RPMI8226 (cell line): ENCODE measurements at places on chromosomes 16 and 17.

GRCh38 chr17:66171172-66171571, 20.8 kb downstream of the CEP112 start:
- DNase-seq: no peak

- no peak for DNase-seq
These were observed 177.4 kb downstream of the RBFOX1 start for GRCh38 chr16:7509963-7510601.

- no peak for DNase-seq
These were observed 56.4 kb upstream of the NLRP1 start for GRCh38 chr17:5640726-5641125.

- DNase-seq: peak; percentile 28
These were observed 3.3 kb upstream of the SLFN12L start for GRCh38 chr17:35540589-35541404.

- no peak for DNase-seq
These were observed 92.9 kb upstream of the ZNF750 start for GRCh38 chr17:82932518-82933310.

- DNase-seq: no peak
These were observed 33.7 kb upstream of the COQ7 start for GRCh38 chr16:19033761-19034160.

GRCh38 chr17:81200695-81201580, 21.8 kb downstream of the CEP131 start:
- DNase-seq: peak; percentile 76

- DNase-seq: no peak
These were observed 67.7 kb downstream of the ZDHHC7 start for GRCh38 chr16:84943620-84944019.

DNA sequence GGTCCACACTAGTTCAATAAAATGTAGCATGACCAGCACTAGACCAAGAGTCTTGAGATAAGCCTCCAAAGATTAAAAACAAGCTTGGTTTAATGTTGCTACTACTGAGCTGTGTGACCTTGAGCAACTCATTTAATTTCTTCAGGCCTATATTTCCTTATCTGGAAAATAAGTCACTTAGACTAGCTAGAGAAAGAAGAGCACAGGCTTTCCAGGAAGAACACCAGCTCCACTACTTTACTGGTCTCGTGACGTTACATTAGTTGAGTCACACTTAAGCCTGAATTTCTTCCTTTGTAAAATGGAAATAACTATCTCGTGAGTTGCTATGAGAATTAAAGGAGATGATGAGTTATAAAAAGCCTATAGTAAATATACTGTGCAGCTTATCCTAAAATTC, 5.4 kb downstream of the HELZ start:
- DNase-seq: no peak

DNA sequence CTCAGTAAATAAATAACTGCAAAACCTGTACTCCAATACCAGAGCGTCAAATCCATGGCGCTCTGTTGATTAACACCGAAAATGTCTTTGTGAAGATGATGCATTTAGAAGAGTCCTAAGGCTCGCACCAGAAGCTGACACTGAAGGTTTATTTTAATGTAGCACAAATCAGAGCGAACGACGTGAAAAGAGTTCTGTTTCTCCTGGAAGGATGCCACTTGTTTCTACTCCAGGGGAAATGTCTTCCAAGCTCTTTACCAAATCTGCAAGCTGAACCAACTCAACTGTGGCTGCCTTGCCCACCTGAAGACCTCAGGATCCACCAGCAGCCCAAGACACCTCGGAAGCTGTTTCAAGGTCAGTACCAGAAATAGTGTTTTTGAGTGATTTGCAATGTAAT, 194.4 kb upstream of the MAF start:
- no peak for DNase-seq

DNA sequence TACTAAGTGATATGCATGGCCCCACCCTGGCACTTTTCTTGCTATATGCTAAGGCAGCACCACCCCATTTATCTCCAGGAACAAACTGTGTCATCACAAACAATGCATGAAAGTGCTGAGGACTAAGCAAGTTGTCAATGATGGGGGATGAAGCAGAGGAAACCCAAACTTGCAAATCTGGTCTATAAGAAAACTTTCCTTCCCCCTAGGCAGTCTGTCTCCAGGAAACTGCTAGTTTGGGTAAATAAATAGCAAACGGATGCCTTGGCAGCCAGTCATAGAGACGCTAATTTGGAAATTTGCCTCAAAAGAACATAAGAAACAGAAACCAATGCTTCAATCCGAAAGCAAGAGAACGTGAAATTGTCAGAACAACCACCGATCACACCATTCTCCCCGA, 5.6 kb upstream of the HSBP1 start:
- peak; percentile 33 for DNase-seq

DNA sequence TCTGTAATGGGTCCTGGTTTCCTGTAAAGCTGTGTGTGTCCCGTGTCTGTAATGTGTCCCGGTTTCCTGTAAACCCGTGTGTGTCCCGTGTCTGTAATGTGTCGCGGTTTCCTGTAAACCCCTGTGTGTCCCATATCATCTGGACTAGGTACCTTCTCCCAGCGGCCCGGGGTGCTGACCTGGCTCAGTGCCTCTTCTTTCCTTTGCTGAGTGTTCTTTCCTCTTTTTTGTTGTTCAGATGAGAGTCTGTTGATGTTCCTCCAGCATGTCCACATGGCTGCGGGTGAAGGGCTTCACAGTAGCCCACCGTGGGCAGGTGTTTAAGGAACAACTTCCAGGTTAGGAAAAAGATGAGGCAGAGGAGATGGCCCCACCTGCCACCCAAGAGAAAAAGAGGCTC, 46.6 kb upstream of the GNG13 start:
- DNase-seq: no peak

DNA sequence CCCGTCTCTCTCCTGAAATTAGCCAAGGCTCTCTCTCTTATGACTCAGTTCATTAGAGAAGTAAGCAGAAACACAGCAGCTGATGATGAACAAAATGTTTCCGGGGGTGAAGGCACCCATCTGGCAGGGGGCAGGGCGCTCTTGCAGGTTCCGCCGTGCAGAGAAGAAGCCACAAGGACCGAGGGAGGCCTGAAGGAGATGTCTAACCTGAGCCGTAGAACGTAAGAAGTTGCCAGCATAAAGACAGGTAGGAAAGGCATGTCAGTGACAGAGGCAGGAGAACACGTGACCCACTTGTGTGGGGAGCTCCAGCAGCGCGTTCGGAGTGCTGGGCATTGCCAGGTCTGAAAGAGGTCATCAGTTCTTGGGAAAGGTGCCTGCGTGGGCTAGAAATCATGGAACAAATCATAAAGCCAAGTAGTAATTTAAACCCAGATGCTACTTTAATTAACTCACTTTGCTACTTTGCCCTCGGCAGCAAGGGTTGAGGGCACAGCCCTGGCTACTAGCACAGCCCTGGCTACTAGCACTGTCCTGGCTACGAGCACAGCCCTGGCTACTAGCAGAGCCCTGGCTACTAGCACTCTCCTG, 198.6 kb downstream of the RPTOR start:
- DNase-seq: no peak

DNA sequence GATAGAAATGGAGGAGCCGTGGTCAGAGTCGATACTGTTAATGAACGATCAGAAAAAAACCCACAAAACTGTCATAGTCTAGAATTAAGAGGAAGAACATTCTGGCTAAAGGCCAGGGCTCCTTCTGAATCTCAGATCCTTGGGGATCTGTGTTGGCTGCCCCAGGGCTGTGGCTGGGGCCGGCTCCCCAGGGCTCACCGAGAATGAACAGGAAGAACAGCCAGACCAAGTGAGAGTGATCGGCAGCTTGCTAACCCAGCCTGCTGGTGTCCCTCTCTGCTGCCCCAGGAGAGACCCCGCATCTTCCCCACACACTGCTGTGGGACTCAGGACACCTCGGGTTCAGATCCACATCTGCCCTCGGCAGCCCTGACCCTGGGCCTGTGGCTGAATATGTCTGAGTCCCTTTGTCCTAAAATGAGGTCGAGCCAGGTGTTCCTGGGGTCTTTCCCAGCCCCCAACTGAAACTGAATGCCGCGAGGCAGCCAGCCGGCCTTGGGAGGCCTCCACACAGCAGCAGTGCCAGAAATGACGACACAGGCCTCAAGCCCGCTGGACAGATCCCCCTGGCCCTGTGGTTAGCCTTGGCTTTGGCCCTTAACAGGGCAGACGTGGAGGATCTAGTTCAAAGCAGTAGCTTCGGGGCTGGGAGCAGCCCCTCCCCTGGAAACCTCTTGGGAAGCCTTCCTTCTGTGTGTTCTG, 23.9 kb upstream of the CLEC18A start:
- no peak for DNase-seq

- peak; percentile 93 for DNase-seq
These were observed 6.8 kb upstream of the ITGAD start for GRCh38 chr16:31386157-31386984.

DNA sequence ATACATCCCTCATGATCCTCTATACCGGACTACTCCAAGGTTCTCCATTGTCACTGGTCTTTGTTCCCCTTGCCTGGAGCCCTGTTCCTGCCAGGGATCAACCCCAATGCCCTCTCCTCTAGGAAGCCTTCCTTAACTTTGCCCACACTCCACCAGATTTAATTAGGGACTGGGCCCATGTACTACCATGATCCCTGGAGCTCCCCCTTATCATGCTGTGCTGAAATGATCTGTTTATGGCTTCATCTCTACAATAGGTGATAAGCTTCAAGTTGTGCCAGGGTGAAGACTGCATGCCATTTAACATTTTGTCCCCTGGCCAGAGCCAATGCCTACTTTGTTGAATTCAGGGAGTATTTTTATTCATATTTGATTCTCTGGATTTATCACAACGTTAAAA, 17.9 kb upstream of the IRX5 start:
- no peak for DNase-seq

DNA sequence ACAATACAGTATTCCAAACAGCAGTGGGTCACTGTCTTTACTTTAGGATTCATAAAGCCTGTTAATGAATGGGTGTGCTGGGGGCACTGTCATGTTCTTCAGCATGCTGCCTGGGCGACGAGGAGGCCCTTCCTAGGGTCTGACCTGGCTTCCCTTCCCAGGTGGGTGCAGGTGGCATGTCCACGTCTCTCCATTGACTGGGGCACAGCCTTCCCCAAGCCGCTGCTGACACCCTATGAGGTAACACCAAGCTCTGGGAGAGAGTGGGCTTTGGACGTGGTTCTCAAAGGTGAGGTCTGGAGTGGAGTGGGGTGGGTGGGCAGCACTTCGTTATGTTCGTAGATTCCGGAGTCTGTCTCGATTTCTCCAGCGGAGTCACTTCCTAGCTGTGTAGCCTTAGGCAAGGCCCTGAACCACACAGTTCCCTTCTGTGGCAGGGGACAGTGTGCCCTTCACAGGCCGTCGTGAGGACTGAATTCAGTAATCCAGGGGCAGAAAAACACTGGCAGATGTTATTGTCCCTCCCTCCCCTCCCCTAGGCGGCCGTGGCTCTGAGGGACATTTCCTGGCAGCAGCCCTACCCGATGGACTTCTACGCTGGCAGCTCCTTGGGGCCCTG, 771 bp upstream of the OVCA2 start:
- no peak for DNase-seq

DNA sequence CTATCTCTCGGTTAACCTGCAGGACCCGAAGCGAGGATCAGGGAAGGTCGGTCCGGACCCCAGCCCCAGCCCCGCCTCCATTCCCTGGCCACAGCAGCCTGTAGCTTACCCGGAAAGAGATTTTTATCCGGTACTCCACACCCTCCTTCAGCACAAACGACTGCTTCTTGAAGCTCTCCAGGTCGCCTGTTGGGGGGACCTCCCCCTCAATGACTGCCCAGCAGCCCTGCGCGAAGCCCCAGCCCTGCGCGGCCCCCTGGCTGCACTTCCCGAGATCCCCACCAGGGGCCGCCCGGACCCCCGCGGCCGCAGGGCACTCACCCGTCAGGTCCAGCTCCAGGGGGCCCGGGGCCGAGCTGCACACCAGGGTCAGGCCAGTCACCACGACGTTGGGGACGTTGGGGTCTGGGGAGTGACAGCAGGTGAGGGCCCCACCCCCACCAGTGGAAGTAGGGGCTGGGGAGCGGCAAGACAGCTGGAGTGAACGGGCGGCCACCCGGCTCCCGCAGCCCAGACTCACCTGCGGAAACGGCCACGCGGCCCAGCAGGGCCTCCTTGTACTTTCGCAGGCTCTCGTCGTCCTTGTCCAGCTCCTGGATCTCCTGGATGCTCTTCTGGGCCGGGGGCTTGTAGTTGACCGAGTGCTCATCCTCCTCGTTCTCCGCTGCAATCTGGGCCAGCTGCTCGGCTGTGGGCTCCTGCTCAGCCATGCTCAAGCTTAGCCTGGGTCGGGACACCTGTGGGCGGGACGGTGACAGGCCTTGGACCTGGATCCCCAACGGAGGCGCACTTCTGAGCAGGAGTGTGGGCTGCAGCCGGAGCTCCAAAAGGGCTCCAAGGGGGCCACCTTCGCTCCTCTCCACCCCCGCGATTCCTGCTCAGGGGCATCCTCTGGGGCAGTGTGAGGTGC, 1.7 kb downstream of the ARHGDIA start:
- peak; percentile 45 for DNase-seq

GRCh38 chr17:62927083-62927482, 39.0 kb upstream of the TANC2 start:
- no peak for DNase-seq

GRCh38 chr16:58850019-58850677, 116.0 kb upstream of the GOT2 start:
- no peak for DNase-seq

- no peak for DNase-seq
These were observed 13.0 kb upstream of the LGALS3BP start for GRCh38 chr17:78992542-78993212.

DNA sequence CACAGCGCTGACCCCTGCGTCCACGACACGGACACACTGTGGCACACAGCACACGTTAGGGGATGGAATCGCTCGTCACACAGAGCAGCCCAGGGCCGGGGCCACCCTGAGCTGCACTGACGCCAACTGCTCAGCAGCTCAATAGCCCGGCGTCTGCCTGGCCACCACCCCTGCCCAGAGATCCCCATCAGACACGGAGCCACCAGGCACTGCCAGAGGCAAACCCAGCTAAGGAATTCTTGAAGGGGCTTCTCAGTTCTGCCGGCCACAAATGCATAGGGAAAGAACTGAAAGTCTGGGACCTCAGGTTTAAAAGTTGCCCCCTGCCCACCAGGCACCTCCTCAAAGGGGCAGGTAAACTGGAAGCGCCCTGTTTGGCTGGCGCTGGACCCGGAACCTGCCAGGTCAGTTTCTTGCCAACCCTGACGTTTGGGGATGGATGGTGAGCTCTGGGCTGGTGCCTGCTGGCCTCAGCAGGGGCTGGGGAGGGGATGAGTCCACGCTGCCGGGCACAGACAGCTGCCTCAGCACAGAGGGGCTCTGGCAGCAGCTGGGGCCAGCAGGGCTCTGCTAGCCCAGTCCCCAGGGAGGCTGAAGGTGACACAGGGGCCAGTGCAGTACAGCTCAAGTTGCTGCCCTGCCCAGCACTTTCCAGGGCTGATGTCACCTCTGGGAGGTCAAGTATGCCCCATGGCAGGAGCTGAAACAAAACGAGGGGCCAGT, 33.2 kb downstream of the TIMM22 start:
- no peak for DNase-seq

- peak; percentile 64 for DNase-seq
These were observed 19.7 kb downstream of the DPEP1 start for GRCh38 chr16:89633064-89633631.

GRCh38 chr17:77214743-77215142, 74.0 kb downstream of the SEC14L1 start:
- peak; percentile 30 for DNase-seq
